ENCODE measurements at places on chromosomes 1 and 21. TPM values are rescaled to one million over a fixed set of nuclear protein-coding genes. Genes with fewer than 3 reads are reported as not detected.

The LCE1A gene
- total RNA-seq = not detected

The TAS1R1 gene
- total RNA-seq = 0.13 TPM

The C1orf210 gene
- total RNA-seq = not detected

The SPATA1 gene
- 0.13 TPM for total RNA-seq

The MACO1 gene
- total RNA-seq = 16.8 TPM

The FAM163A gene
- 0.51 TPM for total RNA-seq

The CDK18 gene
- 0.39 TPM for total RNA-seq

The APOBEC4 gene
- total RNA-seq = not detected

The PPT1 gene
- total RNA-seq = 54.9 TPM

The CRYBG2 gene
- 0.25 TPM for total RNA-seq

The TCEA3 gene
- 0.13 TPM for total RNA-seq
